Stimulated activated CD4-positive, alpha-beta T cell treated with anti-CD3 and anti-CD28 coated beads, Interleukin-12 subunit alpha, Interleukin-12 subunit beta, amount 100 ng/mL, for 48 hours (primary cell): ENCODE measurements at places on chromosomes 12 and 14.

DNA sequence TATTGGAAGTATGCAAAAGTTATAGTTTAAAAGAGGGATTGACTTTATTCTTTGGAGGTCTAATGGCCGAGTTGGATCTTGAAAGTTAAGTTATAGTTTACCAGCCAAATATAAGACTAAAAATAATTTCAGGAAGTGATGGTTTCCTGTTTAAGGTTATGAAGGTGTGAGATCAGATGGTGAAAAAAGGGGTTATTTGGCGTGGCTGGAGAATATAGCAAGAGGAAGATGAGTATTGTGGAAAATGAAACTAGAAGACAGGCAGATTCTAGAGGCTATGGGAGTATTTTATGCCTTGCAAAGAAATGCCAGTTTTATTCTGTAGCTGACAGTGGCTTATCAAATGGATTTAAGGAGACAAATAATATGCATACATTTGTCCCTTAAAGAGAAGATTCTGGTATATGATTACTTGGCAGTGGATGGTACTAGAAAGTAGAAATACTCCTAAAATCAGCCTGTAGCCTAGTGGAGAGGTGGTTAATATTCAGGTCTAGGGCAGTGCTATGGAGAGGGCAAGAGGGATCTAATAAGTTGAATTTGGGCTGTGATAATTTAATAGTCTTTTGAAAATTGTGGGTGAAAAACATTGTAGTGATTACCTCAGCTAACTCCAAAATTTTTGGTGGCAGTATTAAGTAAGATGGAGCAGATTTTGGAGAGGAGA, 1091.8 kb upstream of the ATXN7L3B start:
- no peak for DNase-seq

- DNase-seq: peak; percentile 26
Measured at GRCh38 chr12:98456576-98457573, 58.5 kb upstream of the TMPO start.

DNA sequence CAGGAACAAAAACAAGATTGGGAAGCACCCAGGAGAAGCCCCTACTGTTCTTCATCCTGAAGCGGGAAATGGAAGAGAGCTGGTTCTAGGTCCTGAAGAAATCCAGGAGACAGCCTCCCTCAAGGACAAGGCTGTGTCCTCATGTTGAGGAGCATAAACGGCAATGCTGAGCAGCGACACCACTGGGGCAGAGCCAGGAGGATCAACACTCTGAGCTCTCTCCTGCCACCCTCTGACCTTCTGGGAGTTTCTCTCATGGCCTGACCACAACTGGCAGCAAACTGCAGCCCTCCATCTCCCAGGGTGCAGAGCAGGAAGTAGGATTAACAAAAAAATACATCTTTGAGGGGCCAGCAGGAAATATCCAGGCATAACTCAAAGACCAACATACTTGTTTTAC, 1292.2 kb upstream of the TMEM132C start:
- DNase-seq: no peak

GRCh38 chr14:65847075-65847847, 434.7 kb downstream of the FUT8 start:
- peak; percentile 29 for DNase-seq

DNA sequence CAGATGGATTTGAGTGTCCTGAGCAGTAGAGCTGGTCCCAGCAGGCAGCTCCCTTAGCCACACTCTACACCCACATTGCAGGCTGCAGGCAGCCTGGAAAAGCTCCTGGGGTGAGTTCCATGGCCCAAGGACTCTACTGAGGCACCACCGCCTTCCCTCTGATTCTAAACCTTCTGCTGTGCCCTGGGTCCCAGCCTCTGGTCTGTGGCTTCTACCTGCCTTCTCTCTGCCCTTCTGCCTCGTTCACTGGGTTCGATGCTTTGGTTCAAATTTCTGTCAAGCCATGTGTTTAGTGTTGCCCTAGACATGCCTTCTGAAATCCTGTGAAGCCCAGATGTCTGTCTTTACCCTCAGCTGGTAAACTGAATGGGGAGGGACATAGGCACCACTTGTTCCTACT, 1.5 kb upstream of the FGF6 start:
- no peak for DNase-seq

DNA sequence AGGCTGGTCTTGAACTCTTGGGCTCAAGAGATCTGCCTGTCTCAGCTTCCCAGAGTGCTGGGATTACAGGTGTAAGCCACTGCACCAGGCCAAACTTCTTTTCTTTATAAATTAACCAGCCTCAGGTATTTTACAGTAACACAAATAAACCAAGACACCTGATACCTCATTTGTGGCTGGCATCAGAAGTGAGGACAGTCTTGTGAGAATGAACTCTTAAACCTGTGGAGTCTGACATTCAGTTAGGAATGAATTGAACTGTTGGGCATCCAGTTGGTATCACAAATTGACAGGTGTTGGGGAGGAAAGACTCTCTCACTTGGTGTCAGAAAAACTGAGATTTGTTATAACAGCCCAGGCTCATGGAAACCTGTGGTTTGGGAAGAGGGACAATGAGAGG, 120.5 kb downstream of the DENND5B start:
- no peak for DNase-seq

GRCh38 chr12:57216921-57217879, 606 bp downstream of the NXPH4 start:
- DNase-seq: no peak

DNA sequence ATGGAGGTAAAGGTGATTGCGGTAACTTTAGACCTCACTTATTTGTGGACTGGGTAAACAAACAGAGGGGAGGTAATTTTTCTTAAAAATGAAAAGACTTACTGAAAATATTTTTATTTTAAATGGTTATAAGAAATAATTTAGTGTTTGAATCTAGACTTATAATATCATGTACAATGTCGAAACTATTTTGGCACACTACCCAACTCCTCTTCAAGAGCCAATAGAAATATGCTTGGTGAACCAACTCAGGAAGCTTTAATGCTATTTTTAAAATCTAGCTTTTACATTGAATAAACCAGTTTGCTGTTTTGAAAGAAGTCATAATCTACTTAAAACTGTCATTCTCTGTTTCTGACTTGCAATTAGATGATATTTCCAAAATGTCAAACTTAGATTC, 175.8 kb upstream of the NPAS3 start:
- no peak for DNase-seq

DNA sequence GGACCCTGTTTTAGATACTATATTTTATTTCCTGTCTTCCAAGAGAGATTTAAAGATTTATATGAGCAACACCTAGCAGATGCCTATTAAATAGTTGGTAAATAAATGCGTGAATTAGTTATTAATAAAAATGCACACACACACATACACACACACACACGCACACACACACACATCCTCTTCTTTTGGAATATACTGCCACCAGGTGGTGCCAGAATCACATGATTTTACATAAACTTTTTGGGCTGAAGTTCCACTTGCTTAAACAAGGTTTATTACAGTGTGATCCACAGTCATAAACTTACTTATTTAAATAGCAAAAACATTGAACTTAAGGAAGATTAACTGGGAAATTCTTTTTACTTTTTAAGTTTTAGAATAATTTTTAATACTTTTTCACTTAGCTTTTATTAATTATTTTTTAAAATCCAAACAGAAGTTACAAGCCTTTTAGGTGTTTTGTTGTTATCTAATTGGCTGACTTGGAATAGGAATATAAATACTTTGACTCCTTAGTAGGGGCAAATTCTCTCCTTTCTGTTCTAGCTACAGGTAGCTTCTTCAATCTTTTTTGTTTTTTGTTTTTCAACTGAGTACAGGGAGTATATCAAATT, 17.5 kb downstream of the RAD51B start:
- DNase-seq: peak; percentile 44

GRCh38 chr12:16407346-16407745, 59.9 kb downstream of the MGST1 start:
- no peak for DNase-seq

DNA sequence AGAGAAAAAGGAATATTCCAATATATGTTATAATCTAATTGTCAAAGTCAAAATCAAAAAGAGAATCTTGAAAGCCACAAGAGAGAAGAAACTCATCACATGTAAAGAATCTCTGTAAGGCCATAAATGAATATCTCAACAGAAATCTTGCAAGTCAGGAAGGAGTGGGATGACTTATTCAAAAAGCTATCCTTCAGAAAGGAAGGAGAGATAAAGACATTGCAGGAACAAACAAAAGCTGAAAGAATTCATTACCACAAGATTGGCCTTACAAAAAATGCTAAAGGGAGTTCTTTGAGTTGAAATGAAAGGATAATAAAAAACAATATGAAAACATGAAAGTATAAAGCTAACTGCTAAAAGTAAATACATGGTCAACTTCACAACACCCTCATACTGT, 286.8 kb downstream of the LRIG3 start:
- DNase-seq: no peak

- no peak for DNase-seq
Measured at GRCh38 chr12:4251216-4251891, 22.2 kb upstream of the CCND2 start.

DNA sequence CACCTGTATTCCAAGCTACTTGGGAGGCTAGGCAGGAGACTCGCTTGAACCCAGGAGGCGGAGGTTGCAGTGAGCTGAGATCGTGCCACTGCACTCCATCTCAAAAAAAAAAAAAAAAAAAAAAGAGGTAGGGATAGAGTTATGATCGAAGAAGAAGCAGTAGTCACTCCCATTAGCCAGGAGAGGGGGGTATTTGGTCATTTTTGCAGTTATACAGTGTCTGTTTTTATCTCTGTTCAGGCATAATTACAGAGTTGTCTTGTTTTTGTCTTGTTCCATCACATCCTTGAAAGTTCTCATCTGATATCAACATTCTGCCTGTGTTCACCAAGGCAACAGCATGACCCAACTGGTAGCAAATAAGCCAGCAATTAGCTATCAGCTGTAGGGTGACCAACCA, 98.5 kb upstream of the TMPO start:
- no peak for DNase-seq

DNA sequence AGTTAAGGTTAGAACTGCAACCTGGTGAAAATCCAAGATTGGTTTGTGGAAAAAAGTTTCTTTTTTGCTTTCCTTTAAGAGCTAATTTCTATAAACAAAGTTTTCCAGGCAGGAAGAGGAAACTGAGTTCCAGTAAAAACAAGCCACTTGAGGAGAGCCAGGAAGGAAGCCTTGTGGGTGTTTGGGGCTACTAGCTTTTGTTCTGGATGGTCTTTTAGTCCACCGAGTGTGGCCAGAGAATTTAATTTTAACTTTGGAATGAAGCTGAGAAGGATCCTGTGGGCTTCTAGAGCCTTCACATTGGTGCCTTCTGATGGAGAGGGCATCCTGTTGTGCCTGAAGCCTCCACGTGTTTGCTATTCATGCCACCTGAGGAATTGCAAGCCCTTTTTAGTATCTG, 327.9 kb downstream of the C12orf75 start:
- no peak for DNase-seq

GRCh38 chr14:104665657-104666522, 23.5 kb upstream of the INF2 start:
- no peak for DNase-seq

- no peak for DNase-seq
Measured at GRCh38 chr12:120139958-120140357, 23.4 kb upstream of the RAB35 start.

DNA sequence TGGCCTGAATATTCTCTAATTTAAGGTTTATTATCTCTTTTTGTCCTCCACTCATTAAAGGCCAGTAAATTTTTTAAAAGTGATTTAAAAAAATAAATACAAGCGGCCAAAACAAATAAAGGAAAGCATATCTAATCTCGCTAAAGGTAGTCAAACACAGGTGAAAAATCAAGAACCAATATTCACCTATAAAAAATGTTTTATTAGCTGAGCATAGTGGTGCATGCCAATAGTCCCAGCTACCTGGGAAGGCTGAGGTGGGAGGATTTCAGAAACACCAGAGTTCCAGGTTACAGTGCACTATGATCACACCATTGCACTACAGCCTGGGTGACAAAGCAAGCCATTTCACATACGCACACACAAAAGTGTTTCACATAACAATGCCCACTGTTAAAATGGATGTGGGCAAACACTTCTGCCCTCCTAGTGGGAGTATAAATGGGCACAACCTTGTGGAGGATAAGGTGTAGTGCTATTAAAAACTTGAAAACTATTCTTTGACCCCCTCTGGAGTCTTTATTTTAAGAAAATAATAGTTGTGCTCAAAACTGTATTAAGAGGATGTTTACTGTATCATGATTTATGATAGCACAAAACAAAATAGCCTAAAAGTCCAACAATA, 32.7 kb upstream of the NAP1L1 start:
- DNase-seq: no peak

DNA sequence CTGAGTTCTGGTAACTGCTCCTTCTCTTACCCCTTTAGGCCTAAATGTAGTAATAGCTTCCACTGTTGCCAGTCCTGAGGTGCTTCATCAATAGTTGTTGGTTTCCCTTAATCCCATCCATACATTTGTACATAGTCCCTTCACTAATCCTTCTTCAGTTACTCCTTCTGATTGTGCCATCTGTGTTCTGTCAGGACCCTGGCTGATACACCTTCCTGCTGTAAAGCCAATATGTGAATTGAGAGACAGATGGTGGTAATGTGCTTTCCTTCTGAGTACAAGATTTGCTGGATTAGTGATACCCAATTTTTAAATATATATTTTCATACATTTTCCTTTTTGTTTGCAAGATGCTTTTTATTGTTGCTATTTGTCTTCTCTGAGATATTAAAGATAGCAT, 66.4 kb downstream of the OTOGL start:
- no peak for DNase-seq

DNA sequence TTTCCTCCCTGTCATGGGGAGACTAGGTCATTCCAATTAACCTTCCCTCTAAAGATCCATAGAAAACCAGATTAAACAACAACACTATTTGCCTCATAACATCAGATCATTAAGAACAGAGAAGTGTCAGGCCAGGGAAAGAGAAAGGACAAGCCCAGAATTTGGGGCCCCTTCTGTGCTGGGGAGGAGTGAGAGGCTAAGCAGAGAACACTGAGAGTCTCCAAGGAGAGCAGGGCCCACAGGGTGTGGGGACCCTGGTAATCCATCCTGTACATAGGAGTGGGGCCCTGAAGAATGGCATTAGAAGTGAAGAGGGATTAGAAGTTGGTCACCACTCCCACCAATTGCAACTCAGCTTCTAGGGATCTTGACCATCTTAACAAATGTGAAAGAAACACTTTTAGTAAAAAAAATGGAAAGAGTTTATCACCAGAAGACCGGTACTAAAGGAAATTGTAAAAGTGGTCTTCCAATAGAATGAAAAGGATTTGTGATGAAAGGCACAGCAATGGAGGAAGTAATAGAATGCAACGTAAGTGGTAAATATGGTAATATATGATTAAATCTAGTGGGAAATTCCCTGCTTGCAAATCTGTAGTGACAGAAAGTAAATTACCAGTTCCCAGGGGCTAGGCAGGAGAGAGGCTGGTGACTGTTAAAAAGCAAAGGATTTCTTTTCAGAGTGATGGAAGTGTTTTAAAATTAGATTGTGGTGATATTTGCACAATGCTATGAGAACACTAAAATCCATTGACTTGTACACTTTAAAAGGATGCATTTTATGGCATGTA, 14.0 kb upstream of the TMTC1 start:
- no peak for DNase-seq
